Mesangial cell (primary cell): ENCODE measurements at places on chromosomes 2 and 18. TPM values are rescaled to one million over a fixed set of nuclear protein-coding genes. Genes with fewer than 3 reads are reported as not detected.

SLC4A5 gene
- under 0.01 and 0.51 TPM in 2 replicates for total RNA-seq

LRP2 gene
- total RNA-seq: under 0.01 and 6.1 TPM in 2 replicates

BCL11A gene
- total RNA-seq: 3.6 and 5.6 TPM in 2 replicates

ZSWIM2 gene
- not detected in 2 replicates for total RNA-seq

SNTG2 gene
- 4.2 TPM in 1 of 2 replicates, not detected in the other for total RNA-seq

IL1R1 gene
- 10.3 and 36.4 TPM in 2 replicates for total RNA-seq

HADHB gene
- 57.0 and 75.0 TPM in 2 replicates for total RNA-seq

SDC1 gene
- 65.5 and 86.7 TPM in 2 replicates for total RNA-seq

PSMD1 gene
- total RNA-seq: 36.1 and 84.2 TPM in 2 replicates

ADAM23 gene
- total RNA-seq: 0.33 and 1.1 TPM in 2 replicates

ZNF804A gene
- 0.16 and 0.51 TPM in 2 replicates for total RNA-seq

DES gene
- total RNA-seq: 0.98 and 30.6 TPM in 2 replicates

SLC9A4 gene
- 0.13 TPM in 1 of 2 replicates, not detected in the other for total RNA-seq

ITPRIPL1 gene
- 5.5 and 5.7 TPM in 2 replicates for total RNA-seq

GREB1 gene
- total RNA-seq: under 0.01 and 0.51 TPM in 2 replicates

SLC11A1 gene
- 0.63 TPM in 1 of 2 replicates, not detected in the other for total RNA-seq

NEURL3 gene
- 0.49 and 4.2 TPM in 2 replicates for total RNA-seq

IGFBP2 gene
- 541 and 588 TPM in 2 replicates for total RNA-seq

DSG1 gene
- total RNA-seq: not detected in 2 replicates

VAMP8 gene
- total RNA-seq: 26.7 and 34.1 TPM in 2 replicates

UGT1A3 gene
- total RNA-seq: not detected in 2 replicates

CREG2 gene
- total RNA-seq: 2.8 TPM in 1 of 2 replicates, not detected in the other

ST8SIA3 gene
- not detected in 2 replicates for total RNA-seq

ANO7 gene
- total RNA-seq: 1.3 and 1.8 TPM in 2 replicates

GPAT2 gene
- under 0.01 and 2.9 TPM in 2 replicates for total RNA-seq

FBLN7 gene
- 0.49 and 1.9 TPM in 2 replicates for total RNA-seq

FN1 gene
- total RNA-seq: 9,759 and 15,712 TPM in 2 replicates
